SW 1271 (cell line): ENCODE measurements at places on chromosomes 5 and 9.

GRCh38 chr9:128877852-128878251 lies 3.9 kb downstream of the KYAT1 start:
- no peak for DNase-seq

DNA sequence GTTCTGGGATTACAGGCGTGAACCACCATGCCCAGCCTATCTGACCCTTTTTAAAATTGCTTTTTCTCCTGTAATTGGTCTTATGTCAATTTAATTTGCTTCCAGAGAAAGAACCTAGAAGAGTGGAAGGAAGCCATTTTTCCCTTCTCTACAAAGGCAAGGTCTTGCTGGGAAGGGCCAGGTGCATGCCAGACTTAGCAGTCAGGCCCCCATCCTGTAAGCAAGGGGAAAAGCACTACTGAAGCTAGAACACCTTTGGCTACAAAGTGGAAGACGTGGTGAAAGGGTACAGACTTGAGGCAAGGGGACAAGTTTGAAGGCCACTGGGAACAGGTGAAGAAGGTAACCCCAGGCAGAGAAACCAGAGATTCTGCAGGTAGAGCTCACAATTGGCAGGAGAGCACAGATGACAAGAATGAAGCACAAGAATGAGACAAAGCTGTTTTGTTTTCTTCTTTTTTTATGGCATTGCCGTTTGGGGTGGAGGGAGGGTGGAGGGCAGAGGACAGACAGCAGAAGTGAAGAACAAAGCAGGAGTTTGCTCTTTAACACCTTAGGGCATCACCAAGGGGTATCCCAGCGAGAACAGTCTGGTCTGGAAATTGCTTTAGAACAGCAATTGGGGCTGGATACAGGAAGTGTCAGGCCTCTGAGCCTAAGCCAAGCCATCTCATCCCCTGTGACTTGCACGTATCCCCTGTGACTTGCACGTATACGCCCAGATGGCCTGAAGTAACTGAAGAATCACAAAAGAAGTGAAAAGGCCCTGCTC lies 72.9 kb downstream of the SERINC5 start:
- DNase-seq = no peak

- peak; percentile 53 for DNase-seq
Measured at GRCh38 chr5:35815089-35815936, 41.4 kb upstream of the IL7R start.

GRCh38 chr5:71810023-71810422 lies 90.9 kb downstream of the CARTPT start:
- DNase-seq = no peak

DNA sequence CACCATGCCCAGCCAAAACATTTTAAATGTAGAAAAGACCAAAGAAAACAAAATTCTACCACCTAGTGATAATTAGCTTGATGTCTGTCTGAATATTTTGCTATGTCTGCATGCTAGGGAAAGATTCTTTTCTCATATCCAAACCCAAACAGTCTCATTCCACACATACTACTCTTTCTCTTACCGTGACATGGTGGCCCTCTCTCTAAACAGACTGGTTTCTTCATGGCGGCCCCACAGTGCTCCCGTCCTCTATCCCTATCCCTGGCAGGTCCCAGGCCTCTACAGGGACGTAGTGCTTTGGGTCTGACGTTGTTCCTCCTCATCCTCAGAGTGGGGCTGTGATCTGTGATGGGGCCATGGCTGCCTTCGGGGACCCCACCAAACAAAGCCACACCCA lies 8.1 kb downstream of the CORO2A start:
- no peak for DNase-seq

DNA sequence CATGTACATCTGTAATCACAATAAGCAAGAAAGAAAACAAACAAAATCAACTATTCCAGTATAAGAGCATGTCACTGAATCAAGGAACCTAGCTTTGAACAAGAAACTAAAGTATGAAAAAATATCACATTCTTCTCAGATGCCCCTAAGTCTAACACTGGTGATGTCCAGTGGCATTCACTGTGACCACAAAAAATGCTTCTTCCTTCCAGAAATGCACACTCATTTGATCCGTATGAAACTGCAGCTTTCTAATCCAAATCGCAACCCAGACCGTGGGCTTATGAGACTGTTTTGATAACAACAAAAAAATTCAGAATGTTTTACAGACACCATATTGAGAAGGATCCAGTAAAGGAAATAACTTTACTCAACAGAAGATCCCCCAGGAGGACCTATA lies 320.1 kb upstream of the TARS1 start:
- no peak for DNase-seq

DNA sequence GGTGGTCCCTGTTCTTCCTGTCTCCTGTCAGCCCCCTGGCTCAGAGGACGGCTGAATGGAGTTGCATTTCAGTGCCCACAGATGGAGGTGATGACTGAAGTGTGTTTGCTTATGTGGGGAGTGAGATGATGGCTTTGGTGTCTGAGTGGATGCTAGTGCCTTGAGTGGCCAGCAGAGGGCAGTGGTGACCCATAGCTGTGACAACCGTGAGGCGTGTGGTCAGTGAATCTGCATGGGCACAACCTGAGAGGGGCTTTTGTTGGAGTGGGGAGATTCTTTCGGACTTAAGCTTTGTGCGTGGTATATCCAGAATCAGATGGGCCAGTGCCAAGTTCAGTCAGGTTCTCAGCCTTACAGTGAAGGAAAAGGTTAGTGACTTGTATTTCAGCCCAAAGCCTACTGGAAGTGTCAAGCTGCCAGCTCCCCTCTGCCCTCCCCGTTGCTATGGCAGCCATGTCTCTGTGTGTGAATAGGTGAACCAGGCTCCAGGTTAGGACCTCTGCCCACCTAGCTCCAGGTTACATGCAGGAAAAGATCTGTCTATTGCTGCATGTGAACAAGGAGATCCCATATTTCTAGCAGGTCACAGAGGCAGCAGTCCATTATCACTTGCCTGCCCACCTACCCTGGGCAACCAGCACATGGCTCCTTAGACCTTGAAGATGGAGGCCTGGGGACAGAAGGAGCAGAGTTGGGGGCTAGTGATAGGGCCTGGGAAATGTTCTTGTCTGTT lies 14.7 kb upstream of the CXXC5 start:
- DNase-seq = peak; percentile 81

DNA sequence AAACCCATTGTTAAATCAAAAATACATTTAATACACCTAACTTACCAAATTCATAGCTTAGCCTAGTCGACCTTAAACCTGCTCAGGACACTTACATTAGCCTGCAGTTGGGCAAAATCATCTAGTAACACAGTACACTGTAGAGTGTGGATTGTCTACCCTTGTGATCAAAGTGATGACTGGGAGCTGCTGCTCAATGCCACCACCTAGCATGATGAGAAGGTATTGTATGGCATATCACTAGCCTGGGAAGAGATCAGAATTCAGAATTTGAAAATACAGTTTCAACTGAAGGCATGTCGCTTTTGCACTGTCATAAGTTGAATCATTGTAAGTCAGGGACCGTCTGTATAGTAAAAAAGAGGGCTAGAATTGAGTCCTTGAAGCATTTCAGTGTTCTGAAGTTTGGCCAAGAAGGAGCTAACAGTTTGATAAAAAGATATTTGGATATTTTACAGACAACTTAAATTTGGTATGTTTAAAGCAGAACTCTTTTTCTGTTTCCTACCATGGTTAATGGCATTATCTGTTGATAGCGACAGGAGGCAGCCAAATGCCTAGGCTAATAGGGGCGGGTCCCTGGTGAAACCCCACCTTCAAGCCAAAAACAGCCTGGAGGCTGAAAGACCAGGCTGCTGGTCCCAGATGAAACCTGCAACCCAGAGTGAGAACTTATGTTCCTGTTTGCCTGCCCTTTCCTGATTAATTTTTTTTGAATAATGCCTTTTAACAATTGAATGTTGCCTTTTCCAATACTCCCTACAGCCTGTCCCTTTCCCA lies 23.0 kb downstream of the SMIM15 start:
- no peak for DNase-seq

GRCh38 chr5:3925022-3925421 lies 329.4 kb downstream of the IRX1 start:
- no peak for DNase-seq

DNA sequence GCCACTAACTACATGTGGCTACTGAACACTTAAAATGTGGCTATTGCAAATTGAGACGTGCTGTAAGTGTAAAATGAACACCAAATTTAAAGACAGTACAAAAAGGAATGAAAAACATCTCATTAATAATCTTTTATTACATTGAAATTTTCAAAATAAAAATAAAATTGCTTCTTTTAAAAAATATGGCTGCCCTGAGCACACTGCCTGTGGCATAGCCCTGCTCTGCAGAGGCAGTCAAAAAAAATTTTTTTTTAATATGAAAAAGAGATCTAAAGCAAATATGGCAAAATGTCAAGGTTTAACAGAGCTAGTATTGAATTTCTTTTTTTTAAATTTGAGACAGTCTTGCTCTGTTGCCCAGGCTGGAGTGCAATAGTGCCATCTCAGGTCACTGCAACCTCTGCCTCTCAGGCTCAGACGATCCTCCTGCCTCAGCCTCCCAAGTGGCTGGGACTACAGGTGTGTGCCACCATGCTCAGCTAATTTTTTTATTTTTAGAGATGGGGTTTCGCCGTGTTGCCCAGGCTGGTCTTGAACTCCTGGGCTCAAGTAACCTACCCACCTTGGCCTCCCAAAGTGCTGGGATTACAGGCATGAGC lies 25.6 kb downstream of the CARNMT1 start:
- no peak for DNase-seq

- no peak for DNase-seq
Measured at GRCh38 chr5:73032635-73033034, 76.8 kb downstream of the FCHO2 start.

GRCh38 chr5:98840946-98841345 lies 67.5 kb downstream of the RGMB start:
- DNase-seq = no peak

DNA sequence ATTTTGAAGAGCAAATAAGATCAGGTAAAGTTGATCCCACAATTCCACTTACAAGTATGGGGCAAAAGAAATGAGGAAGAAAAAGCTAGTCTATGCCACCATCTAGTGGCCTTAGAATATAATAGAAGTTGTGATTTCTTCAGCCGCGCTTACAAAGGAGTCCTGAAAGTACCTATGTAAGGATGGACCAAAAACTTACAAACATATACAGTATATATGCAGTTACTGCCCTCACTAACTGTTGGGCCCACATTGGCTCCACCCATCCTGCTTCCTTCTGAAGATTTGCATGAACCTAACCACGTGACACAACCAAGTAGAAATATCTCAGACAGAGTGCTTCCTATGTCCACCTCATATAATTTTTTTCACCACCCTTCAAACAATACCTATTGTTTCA lies 11.7 kb upstream of the OR13D1 start:
- DNase-seq = peak; percentile 77

DNA sequence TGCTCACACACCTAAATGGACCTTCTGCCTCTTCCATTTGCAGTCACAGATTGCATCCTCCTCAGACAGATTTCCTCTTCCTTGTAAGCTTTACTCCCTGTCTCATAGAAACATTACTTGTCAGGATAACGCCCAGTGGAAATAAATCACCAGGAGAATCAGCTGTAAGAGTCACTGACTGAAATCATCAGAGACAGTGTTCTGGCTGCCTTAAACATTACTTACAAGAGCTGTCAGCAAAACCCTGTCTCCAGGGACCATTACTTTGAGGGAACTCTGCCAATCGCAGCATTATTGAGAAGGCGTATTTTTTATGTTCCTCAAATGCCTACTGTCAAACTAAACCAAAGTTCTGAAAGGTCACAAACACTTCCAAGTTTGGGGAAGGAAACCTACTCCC lies 5.9 kb downstream of the DPYSL3 start:
- DNase-seq = no peak

DNA sequence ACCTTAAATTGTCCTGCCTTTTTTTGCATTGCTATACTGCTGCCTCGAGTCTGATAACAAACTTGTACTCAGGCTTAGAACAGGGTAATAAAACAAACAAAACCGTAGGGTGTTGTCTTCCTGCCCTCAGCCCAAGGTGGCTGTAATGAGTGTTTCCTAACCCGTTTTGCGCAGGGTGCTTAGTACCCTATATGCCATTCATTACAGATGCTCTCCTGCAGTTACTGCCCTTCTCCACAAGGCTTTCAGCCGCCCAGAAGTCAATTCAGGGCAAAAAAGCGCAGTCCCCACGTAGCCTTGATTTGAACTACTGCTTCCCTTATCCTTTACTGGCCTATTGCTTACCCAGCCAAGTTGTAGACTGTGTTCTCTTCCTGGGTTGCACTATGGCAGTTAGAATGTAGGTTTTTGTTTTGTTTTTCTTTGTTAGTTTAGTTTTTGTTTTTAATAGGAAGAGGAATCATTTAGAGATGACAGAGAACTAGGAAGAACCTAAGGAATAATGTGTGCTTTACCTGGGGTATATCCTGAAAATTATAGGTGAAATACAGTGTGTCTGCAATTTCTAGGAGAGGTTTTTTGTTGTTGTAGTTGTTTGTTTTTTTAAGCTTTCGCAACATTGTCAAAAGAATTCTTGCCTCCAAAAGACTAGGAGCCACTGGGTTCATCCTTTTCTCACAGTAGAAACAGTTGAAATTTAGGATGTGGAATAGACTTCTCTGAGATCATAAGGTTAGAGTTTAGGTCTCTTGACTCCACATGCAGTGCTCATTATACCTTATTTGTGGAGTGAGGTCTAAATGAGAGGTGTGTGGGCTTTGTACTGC lies 1.3 kb downstream of the HMGXB3 start:
- DNase-seq = peak; percentile 45

- DNase-seq = no peak
Measured at GRCh38 chr5:170552621-170553115, 48.8 kb downstream of the KCNIP1 start.

GRCh38 chr5:179620293-179620692 lies 3.2 kb downstream of the HNRNPH1 start:
- DNase-seq = no peak

GRCh38 chr9:135701959-135702721 lies at the start of gene KCNT1:
TSS of gene KCNT1 (plus strand) at chr9:135702185. CDS start at chr9:135702259, 74 bp downstream.
- DNase-seq = peak; percentile 29

DNA sequence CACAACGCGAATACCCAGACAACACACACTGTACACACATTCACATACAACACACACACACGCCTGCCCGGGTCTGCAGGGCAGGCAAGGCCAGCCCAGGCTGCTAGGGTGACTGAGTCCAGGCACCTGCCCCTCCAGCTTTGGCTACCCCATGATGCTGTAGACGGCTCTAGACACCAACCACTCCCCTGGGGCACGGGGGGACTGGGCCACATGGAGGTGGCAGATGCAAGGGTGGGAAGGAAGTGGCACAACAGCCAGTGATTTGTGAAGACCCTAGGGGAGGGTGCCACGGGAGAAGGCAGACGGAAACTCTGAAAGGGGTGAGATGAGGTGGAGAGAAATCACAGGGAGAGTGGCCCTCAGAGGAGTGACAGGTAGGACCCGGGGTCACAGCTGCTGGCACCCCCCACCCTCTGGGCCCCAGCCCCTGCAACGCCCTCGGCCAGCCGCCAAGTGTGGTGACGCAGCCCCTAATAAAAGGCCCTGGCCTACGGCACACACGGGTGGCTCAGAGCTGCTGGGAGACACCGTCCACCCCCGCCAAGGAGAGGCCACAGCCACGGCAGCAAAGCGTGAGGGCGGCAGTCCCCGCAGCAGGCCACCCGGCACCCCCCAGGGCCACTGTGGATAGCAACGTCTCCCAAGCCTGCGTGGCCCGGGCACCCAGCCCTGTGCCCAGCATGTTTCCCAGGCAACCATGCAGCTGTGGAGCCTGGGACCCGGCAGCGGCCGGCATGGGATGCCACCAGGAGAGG lies 6.6 kb upstream of the CCDC187 start:
- no peak for DNase-seq

- DNase-seq = no peak
Measured at GRCh38 chr5:177131019-177131320, 2.6 kb upstream of the NSD1 start.

- DNase-seq = no peak
Measured at GRCh38 chr5:4716781-4717180, 423.3 kb upstream of the ADAMTS16 start.

- no peak for DNase-seq
Measured at GRCh38 chr9:22401671-22402070, 45.0 kb upstream of the DMRTA1 start.

- DNase-seq = no peak
Measured at GRCh38 chr5:126976520-126977172, 53.7 kb downstream of the MARCHF3 start.
